ENCODE measurements at places on chromosomes 6 and 20.

- no peak for DNase-seq
These were observed 279.2 kb downstream of the PTPRK start for GRCh38 chr6:128241216-128241615.

DNA sequence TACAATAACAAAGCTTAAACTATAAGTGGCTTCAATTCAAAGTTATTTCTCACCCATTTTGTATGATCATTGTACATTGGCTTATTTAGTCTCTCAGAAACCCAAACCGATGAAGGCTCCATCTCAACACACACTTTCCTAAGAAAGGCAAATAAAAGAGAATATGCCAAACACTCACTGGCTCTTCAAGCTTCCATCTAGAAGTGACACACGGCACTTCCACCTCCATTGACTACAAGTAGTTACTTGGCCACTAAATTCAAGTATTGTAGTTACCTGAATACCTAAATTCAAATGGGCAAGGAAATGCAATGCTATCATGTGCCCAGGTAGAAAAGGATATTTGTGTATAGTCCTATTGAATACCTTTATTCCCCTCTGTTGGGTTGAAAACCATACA lies 170.6 kb downstream of the OGFRL1 start:
- DNase-seq = no peak

DNA sequence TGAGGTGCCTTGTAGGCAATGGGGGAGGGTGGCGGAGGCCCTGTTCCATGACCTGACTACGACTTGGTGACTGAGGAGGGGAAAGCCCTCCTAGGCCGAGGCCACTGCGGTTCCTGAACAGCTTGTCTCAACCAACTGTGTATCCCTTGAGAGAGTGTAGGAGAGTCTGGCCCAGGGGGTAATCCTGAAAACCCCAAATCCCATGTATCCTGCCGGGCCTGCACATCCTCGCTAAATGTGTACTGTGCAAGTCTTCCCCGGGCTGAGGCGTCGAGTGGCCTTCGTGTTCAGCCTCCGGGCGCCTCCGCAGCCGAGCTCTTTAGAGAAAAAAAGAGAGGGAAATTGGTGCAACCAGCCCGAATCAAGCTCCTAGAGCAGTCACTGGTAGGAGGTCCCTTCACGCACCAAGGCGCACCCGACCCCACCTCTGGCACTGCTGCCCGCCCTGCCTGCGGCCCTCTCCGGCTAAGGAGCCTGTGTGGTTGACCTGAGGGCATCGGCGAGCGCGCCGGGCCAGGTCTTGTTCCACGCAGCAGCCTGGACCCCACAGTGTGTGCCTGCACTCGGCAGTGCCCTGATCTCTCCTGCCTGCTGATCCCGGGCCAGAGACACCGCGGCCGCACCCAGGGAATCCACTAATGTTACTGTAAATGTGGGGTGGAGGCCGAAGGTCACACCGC lies 7.3 kb downstream of the SIM1 start:
- DNase-seq = no peak

- DNase-seq = no peak
These were observed 25.1 kb upstream of the TRIM27 start for GRCh38 chr6:28948782-28949486.

GRCh38 chr6:157879873-157880254 lies 56.8 kb downstream of the SNX9 start:
- no peak for DNase-seq

DNA sequence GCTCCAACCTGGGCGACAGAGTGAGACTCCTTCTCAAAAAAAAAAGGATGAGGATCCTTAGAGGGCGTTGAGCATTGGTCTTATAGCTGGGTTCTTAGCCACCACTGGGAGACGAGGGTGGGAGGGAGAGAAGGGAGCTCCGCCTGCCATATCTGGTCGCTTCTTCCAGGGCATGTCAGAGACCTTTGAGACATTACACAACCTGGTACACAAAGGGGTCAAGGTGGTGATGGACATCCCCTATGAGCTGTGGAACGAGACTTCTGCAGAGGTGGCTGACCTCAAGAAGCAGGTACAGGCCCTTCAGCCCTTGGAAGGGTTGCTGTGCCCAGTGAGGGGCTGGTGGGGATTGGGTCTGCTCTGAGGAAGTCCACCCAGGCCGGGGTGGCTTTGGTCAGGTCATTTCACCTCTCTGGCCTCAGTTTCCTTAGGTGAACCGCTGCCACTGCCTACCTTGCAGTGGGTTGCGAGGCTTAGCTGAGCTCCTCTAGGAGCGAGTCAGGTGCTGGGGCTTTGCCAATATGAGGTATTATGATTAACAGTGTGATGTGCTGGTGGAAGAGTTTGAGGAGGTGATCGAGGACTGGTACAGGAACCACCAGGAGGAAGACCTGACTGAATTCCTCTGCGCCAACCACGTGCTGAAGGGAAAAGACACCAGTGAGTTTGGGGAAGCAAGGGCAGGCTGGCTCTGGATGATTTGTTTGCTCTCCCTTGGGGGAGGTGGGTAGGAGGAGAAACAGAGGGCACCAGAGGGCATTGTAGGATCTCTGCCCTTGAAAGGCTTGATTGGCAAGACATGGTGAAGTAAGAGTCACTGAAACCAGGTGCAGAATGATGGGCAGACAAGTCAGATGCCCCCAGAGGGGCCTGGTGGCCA lies 8.5 kb downstream of the CNPY3 start:
- DNase-seq = no peak

- no peak for DNase-seq
These were observed 19.8 kb upstream of the RBM38 start for GRCh38 chr20:57371363-57371762.
